H54 (cell line): ENCODE measurements at places on chromosomes 16 and 17.
A peak's percentile ranks its signal among the peaks of the same experiment; 100 is the strongest.

- no peak for DNase-seq
These were observed 54.8 kb downstream of the CDH13 start for GRCh38 chr16:82681592-82681991.

DNA sequence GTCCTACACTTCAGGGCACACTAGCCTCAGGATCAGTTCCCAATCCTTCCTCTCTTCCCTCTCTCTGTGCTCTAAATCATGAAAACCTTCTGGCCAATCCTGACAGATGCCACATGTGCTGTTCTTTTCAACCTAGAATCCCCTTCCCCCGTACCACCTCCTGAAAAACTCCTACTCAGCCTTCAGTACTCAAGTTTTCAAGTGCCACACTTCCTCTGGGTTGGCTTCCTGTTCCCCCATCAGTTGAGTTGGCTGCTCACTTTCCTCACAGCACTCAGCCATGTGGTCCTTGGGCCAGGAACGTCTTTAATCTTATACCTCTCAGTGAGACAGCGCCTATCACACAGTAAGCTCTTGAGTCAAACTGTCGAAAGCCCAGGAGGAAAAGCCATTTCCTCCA lies 3.3 kb downstream of the ASPHD1 start:
- no peak for DNase-seq

GRCh38 chr17:74601944-74602572 lies 10.0 kb upstream of the CD300LD start:
- peak; percentile 61 for DNase-seq

DNA sequence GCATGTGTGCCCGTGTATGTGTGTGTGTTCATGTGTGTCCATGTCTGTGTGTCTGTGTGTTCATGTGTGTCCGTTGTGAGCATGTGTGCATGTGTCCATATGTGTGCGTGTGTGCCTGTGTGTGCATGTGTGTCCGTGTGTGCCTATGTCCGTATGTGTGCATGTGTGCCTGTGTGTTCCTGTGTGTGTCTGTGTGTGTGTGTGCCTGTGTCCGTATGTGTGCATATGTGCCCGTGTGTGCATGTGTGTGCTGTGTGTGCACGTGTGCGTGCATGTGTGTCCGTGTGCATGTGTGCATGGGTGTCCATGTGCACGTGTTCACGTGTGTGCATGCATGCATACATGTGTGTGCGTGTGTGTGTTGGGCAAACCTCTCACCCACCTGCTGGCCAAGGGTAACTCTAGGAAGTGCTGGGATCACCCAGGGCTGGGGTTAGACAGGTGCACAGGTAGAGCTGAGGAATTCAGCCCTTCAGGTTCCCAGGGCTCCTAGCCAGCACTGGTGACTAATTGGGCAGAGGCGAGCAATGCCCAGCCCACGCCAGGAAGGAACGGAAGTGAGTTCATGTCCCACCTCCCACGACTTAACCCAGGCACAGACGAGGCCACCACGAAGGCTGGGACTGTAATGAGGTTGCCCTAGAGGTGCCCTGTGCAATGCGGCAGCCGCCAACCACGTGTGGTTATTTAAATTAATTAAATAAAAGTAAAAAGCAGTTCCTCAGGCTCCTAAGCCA lies 8.2 kb upstream of the CSNK1D start:
- DNase-seq, result peak; percentile 78

DNA sequence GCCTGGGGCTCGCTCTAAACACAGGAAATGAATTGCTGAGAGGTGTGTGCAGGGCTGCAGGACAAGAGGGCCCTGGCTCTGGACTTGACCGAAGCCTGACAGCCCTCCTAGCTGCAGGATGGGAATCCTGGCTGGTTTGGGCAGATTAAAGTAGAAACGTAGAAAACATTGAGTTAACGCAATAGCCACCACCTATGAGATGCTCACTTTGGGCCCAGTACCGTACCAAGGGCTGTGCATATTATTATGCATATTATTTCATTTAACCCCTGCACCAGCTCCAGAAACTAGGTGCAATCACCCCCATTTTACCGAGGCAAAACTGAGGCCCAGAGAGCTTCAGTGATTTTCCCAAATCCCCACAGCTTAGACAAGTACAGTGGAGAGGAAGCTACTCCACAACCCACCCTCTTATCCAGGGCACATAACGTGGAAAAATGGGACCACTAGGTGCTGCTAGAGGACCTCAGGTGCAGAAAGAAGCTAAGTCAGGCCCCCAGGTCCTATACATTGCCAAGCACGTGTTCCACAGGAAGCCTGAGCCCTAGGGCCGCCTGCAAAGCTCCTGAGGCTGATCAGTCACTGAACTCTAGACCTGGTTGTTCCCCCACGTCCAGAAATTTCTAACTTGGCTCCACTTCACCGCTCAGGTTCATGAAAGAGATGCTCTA lies 79.2 kb downstream of the MYH11 start:
- DNase-seq, result no peak

- DNase-seq, result peak; percentile 89
These were observed 15.9 kb downstream of the TMEM92 start for GRCh38 chr17:50289991-50290702.

GRCh38 chr17:15510361-15510760 lies 42.9 kb upstream of the CDRT4 start:
- peak; percentile 48 for DNase-seq

DNA sequence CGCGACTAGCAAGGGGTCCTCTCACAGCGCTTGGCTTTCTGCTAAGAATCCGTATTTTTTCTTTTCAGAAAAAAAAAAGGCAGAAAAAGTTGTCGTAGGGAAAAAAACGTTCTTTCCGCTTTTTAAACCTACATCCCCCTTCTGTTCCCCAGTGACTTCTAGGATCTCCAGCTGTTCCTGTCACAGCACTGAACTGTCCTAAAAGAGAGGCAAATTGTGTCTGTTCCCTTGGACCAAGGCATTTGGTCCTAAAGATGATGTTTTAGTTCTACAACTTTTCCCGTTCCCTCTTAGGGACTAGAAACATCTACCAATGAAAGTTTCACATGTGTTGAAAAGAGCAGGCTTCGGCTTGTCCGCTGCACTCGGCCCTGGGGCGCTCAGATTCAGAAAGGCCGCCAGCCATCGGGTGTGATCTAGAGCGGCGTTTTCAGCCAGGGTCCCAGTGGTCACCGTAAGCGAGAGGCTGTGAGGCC lies 100.7 kb upstream of the CHMP6 start:
- no peak for DNase-seq

DNA sequence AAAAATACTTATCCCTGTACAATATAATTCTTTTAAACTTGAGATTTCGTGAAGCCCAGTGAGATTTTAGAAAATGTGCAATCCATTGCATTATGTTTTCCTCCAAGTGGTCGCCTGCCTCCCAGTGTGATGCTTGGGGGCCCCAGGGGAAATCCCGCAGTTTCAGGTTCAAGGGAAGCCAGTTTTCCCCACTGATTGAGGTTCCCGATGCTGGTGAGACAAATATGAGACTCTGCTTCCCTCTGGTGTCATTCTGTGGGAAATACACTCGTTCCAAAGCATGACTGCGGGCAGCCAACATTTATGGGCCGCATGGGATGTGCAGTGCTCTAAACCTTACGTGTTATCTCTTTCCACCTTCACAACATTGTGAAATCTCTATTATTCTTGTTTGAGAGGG lies 200.8 kb downstream of the PRKCB start:
- peak; percentile 44 for DNase-seq

- DNase-seq, result no peak
These were observed 3.0 kb downstream of the CACNG1 start for GRCh38 chr17:67047382-67047781.

DNA sequence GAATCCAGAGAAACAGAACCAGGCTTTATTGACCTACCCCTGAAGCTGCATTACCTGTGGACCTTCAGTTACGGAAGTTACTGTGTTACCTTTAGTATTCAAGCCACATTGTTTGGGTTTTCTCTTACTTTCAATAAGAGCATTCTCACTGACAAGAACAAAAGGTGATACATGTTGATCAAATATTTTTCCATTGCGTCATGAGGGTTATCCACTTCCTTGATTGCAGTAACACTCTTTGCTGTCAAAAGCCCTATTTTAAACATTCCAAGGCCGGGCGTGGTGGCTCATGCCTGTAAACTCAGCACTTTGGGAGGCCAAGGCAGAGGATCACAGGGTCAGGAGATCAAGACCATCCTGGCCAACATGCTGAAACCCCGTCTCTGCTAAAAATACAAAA lies 28.6 kb upstream of the PAFAH1B1 start:
- DNase-seq, result peak; percentile 30

- no peak for DNase-seq
These were observed 95.5 kb downstream of the MRM3 start for GRCh38 chr17:877630-878029.

DNA sequence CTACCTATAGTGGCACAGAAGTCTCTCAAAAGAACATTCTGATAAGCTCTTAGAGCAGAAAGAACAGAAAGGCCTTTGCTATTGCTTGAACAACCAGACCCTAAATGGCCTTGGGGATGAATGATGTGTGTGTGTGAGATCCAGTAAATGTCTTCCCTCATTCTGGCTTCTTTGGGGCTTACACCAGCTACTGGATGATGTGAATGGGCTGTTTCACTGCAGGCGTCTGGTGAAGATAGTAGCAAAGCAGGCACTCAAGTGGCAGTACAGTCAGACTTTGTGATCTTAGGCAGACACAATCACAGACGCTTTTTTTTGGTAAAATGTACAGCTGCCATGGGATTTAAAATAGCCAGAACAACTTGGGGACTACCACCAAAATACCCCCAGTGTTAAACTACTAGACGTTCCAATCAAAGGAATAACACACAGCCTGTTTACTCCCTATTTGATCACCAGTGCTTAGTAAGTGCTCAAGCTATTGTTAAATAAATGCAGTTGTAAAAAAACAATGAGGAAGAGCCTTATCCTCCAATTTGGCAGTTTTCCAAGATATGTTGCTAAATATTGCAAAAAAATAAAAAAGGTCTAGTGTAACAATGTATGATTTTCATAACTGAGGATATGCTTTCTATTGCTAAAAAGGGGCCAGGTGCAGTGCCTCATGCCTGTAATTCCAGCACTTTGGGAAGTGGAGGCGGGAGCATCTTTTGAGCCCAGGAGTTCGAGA lies 17.9 kb downstream of the NDUFAB1 start:
- no peak for DNase-seq

GRCh38 chr17:74865504-74866197 lies 6.0 kb upstream of the GRIN2C start:
- DNase-seq, result no peak

- DNase-seq, result no peak
These were observed 437.7 kb downstream of the HS3ST3B1 start for GRCh38 chr17:14738652-14738988.

DNA sequence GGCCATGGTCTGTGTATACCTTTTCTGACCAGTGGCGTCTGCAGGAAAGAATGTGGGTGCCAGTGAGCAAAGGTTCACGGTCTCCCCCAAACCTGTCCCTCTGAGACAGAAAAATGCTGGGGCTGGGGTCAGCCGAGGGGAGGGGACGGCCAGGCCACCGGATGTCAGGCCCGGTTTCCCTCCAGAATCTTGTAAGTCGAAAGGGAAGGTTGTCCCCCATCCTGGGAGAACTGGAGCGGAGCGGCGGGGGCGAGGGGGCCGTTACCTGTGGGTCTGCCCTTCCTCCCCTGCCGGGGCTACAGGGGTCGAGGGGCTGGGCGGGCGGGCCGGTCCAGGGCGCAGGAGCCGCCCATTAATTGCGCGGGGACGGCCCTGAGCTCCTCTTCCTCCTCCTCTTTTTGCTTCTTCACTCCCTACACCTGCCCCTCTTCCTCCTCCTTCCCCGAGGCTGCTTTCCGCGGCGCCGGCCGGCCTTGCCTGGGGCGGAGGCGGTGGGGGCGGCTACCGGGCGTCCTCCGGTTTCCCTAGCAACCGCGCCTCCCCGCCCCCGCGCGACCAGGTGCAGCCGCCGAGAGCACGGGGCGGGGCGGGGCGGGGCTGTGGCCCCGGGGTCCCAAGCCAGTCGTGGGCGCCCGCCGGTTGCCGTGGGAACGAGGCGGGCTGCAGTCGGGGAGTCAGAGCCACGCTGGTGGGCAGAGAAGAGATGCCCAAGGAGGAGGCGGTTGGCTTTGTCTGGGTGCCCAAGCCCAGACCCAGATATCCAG lies at the start of gene MARCHF10:
TSS of gene MARCHF10 (minus strand) at position 503 of the 764 bp plus-strand sequence. CDS start 6,579 bp downstream, outside the sequence.
- no peak for DNase-seq

- no peak for DNase-seq
These were observed 14.0 kb upstream of the TEX2 start for GRCh38 chr17:64276961-64277505.

DNA sequence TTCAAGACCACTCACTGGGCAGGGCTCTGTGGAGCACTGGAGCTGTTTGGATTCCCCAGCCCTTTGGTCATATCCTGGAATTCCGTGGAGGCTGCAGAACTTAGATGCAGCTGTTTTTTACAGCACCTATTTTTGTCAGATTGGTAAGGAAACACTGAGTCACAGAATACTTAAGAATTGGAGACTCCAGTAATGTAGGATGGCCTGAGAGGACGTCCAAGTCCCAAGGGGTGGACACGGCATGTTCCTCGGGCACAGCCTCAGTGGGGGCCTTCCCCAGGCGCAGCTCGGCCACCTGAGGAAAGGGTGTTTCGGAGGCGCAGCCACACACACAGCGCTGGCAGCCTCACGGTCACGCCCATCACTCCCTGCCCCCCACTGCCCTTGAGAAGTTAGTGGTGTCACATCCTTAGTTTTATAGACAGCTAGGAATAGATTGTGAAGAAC lies 14.8 kb downstream of the PLD6 start:
- peak; percentile 73 for DNase-seq

DNA sequence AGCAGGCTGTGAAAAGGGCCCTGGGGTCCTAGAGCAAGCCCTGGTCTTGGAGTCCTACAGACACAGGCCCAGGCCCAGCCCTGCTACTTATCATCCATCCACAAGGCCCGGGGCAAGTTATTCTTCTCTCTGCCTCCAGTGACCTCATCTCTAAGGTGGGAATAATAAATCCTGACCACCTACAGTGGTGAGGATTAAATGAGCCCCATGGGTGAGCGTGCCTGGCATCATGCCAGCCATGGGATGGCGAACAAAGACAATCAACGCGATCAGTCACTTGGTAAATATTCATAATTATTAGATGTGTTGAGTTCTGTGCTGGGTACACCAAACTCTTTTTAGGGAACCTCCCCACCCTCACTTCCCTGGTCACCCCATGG lies 5.5 kb downstream of the KRT15 start:
- DNase-seq, result no peak

GRCh38 chr16:30700491-30700890 lies 1.5 kb downstream of the SRCAP start:
- no peak for DNase-seq
